ENCODE measurements at places on chromosomes 2 and 18.

DNA sequence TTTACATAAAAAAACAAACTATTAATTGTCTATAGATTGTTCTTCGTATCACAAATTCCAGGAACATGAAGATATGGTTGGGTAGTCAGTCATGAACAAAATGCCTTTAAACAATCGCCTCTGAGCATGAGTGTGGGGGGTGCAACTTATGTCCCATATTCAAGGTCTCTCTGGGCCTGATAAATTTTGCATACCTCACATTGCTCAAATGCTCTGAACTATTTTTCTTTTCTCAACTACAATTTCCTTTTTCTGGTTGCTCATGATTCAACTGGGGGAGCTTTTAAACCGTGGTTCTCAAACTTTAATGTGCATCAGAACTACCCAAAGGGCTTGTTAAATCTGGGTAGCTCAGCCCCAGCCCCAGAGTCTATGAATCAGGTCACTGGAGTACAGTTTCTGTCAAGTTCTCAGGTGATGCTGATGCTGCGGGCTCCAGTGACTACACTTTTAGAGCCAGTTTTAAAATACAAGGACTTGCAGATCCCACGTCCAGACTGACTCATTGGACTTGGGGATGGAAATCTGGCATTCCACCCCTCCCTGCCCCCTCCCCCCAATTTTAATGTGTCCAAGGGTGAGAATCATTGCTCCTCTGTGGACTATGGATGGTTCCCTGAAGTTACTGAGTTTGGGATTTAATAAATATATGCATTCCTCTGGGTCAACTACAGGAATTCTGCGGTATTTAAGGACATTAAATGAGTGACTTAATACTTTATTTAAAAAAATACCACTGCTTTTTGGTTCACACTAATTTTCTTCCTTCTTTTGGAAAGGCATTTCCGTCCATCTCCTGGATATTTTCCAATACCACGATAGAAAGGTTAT lies 1.5 kb upstream of the GPD2 start:
- no peak for DNase-seq

DNA sequence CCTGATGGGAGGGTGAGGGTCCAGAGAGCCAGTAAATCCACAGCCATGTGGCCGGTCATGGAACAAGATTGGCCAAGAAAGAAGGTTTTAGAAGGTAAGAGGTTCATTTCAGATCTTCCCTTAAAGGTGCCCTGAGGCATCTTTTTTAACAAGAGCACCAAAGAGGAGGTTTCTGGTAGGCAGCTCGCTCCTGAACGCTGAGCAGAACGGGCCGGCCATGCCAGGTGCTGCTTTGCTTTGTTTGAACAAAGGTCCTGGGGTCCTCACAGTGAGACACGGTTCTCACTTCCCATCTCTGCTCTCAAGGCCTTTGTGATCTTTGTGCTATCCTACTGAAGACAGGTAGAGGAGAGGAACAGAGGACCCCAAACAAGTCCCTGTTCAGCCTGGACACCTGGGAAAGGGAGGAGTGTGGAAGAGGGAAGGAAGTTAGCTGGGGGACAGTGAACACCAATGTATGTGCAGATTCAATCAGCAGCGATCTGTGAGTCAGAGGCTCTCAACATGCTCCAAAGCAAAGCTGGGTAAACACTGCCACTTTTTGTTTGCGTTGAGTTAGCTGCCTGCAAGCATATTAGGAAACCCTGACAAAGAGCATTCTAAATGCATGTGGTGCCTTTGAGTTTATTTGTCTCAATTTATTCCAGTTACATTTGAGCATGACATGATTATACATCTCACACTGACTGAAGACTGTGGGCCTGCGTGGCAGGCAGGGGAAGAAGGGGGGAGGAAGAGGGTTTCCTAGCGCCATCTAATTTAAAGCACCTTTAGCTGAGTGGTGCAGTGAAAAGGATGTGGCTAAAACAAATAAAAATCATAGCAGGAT lies 102.4 kb downstream of the ASB1 start:
- DNase-seq: peak; percentile 74

DNA sequence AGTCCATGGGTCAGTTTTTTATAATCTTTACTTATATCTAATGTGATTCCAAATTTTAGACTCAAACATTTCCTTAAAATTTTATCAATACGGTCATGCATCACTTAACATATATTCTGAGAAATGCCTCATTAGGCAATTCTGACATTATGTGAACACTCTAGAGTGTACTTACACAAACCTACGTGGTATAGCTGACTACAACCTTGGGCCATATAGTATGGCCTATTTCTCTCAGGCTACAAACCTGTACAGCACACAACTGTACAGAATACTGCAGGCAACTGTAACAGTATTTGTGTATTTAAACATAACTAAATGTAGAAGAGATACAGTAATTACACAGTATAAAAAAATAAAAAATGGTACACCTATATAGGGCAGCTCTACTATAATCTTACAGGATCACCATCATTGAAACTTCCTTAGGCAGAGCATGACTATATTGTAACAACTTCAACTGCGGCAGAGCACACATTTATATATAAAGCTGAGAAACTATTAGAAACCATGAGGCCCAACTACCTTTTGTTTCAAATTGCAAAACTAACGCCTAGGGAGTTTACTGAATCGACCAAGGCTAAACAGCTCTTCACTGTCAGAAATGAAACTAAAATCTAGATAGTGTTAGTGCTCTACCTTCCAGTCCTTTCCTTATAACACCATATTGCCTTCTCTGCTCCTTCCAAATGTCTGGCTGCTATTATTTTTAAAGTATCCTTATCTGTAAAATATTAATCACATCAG lies 6.9 kb downstream of the YES1 start:
- DNase-seq: no peak

- DNase-seq: no peak
Measured at GRCh38 chr2:170586571-170587095, 128.5 kb upstream of the SP5 start.

GRCh38 chr18:24986666-24987302 lies 365.2 kb downstream of the ZNF521 start:
- no peak for DNase-seq

- no peak for DNase-seq
Measured at GRCh38 chr2:235649418-235649817, 155.6 kb downstream of the AGAP1 start.

DNA sequence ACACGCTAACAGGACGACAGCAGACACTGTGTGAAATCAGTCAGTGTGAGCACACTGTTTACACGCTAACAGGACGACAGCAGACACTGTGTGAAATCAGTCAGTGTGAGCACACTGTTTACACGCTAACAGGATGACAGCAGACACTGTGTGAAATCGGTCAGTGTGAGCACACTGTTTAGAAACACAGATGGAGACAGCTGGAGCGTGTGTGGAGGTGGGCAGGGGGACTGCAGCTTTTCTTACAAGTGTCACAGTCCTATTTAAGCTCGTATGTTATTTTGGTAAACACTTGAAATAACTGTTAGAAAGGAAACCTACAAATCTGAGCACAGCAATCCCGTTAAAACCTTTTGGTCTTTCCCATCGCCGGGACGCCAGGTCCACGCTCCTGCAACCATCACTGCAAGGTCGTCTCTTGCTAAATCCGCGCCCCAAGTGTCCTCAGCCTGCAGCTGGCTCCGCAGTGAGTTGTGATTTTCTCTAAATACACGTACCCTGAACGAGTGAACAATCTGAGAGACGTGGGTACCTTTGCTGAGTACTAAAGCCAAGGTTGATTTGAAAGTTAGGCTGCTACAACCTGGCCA lies 58.9 kb upstream of the CTDP1 start:
- no peak for DNase-seq

GRCh38 chr2:128752691-128753263 lies 434.1 kb upstream of the HS6ST1 start:
- no peak for DNase-seq

DNA sequence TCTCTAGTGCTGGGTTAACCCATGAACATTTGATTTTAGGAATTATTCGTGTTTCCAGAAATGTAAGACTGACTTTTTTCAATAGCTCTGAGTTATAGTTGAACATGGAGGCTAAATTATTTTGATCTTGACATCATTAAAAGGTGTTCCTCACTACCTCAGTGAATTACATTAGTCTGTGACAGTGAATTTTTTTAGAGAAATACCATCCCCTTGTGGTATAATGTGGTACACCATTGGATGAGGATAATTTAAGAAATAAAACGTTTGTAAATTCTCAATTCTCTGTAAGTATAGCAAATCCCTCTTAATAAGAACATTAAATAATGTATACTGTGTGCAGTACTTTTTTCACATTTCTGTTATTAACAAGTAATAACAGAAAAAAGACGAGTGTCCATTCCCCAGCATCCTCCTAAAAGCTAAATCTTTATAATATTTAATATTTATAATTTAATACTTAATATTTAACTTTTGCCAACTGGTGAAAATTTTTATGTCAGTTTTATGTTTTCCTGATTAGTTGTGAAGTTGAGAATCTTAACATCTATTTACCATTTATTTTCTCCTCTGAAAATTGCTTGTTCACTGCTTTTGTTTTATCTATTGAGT lies 70.3 kb upstream of the CWC22 start:
- no peak for DNase-seq

DNA sequence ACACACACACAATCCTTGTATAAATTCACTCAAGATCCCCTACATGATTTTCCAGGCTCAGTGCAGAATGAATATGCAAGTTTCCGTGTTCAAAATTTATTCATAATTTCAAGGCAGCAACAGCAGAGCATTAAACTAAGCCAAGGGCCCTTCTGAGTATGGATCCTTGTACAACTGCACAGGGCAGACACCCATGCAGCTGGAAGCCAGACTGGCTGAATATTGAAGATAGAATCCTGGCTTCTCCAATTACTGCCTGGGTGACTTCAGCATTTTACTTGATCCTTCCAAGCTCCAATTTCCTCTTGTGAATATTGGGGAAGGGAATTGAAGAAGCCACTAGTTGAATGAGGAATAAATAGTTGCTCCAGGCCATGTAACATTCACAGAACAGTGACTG lies 267.9 kb upstream of the REG3G start:
- DNase-seq: no peak

- DNase-seq: no peak
Measured at GRCh38 chr2:42286268-42286946, 74.6 kb downstream of the COX7A2L start.

DNA sequence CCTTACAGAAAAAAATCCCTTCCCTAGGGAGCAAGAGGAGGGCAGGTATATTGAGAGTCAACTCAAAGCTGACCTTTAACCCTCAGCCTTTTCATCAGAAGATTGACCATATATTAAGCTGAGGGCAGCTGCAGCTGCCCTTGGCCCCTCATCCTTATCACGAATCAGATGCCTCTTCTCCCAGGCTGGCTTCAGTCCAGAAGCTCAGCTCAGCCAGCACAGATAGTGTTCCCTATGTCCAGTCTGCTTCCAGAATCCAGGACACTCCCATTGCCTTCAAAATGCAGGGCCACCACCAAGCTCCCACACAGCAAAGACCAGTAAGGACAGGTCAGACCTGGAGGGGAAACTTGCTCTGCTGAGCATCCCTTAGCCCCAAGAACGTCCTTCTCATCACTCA lies 146.1 kb downstream of the BCL11A start:
- no peak for DNase-seq

DNA sequence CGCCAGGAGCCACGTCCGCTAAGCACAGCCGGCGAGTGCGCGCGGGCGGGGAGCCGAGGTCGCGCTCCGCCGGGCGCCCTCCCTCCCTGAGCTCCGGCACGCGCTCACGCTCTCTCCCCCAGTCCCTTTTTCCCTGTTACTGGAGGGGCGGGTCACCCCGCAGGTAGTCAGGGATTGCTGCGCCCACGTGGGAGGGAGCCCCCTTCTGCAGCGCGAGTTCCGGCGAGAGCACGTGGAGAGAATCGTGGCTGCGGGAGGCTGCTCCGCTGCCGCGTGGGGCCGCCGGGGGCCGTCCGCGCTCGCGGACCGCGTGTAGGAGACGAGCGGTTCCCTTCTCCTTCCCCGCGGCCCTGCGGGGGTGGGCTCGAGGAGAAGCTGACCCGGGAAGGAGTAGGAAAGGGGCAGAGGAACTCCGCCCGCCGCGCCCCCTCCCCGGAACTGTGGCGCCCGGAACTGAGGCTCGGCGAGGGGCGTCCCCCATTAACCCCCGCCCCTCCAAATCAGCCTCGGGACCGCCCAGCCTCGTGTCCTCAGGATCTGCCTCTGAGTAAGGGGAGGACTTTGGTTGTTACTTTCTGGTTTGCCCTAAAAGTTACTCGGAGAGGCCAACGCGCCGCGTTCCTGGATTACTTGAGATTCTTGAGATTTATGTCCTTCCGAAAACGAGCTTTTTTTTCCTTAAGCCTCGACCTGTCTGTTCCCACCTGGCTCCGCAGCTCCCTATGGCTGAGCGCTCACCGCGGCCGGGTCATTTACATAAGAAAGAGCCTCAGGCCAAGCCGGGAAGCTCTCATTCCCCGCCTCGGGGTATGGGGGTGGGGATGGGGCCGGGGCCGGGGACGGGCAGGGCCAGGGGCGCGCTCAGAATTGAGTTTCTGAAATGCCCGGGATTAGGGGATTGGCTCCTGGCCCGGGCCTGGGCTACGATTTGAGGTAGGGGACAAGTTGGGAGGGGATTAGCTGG lies 1.1 kb downstream of the HK2 start:
- DNase-seq: no peak

GRCh38 chr18:58396966-58397365 lies 231.9 kb downstream of the ALPK2 start:
- DNase-seq: no peak

- no peak for DNase-seq
Measured at GRCh38 chr18:2414235-2414634, 157.1 kb downstream of the METTL4 start.

DNA sequence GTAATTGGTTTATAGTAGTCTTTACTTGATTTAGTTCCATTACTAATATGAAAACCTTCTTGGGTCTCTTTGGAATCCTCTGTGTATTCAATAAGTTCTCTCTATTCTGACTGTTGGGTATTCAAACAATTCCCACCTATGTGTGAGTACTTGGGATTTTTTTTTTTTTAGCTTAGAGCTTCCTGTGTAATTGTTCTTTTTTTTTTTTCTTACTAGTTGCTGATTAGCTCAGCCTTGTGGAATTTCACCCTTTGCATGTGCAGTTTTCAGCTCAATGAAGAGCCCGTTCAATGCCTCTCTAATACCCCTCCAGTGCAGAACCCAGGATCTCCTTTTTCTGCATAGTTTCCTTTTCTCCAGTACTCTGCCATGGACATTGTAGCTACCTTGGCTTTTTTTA lies 339.1 kb upstream of the GALNT5 start:
- no peak for DNase-seq

DNA sequence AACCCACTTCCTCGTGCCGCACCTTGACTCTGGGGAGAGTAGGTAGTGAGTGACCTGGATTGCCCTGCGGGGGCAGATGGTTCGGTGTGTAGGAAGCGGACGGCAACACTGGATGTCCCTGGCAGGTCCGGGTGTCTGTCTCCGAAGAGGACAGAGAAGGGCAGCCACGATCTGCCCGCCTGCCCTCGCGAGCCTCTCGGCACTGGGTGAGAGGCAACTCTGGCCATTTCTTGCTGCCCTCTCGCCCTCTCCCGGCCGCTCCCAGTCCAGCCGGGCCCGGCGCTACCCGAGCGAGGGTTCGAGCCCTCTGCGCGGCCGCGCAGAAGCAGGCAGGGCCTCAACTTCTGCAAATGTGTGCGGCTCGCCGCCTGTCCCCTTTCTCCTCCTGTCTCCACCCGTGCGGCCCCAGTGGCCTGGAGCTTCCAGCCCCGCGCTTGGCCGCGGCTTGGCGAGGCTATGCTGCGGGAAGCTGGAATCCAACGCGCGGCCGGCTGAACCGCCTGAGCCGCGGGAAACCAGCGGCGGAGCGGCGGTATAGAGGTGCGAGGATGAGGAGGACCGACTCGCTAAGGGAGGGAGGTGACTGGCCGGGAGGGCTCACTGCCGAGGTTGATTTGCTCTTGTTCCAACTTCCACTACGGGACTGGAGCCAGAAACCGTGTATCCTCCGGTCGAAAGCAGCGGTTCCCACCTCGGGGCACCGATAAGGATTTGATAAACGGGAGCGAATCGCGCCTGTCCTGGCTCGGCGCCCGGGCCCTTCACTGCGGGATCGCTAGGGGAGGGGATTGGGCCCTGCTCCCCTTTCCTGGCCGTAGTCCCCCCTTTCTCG lies 1.5 kb downstream of the EPAS1 start:
- DNase-seq: no peak

Data from epithelial cell of prostate (primary cell).